ENCODE measurements at places on chromosomes 16 and 17.

- no peak for DNase-seq
Observed at GRCh38 chr17:6856051-6856450, 24.5 kb upstream of the TEKT1 start.

DNA sequence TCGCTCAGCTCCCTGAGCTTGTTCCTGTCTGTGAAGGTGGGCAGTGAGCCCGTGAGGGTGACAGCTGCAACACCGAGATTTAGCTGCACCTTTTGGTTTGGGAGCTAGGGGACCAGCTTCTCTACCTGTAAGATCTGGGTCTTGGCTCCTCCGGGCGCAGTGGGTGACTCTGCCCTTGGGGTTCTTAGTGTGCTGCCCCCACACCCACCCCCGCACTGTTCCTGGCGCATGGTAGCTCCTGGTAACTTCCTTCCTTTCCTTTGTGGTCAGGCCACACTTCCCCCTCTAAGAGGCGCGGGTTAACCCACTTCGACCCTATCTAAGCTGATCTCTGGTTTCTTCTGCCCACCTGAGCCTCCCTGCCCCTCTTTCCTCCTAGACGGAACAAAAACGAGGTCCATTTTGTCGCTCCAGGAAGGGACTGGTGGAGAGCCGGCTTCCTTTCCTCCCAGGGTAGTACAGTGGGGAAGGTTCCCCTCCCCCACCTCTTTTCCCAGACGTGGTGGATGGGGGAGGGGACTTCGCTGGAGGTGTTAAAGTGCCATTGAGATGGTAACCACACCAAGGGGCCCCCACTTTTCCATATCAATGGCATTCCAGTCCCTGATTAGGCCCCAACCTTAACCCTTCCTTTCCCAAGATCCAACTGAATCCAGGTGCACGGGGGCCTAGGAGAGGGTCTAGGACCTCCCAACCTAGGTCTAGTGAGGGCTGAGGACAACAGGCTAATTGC, 4.6 kb upstream of the CLDN9 start:
- DNase-seq, result no peak

DNA sequence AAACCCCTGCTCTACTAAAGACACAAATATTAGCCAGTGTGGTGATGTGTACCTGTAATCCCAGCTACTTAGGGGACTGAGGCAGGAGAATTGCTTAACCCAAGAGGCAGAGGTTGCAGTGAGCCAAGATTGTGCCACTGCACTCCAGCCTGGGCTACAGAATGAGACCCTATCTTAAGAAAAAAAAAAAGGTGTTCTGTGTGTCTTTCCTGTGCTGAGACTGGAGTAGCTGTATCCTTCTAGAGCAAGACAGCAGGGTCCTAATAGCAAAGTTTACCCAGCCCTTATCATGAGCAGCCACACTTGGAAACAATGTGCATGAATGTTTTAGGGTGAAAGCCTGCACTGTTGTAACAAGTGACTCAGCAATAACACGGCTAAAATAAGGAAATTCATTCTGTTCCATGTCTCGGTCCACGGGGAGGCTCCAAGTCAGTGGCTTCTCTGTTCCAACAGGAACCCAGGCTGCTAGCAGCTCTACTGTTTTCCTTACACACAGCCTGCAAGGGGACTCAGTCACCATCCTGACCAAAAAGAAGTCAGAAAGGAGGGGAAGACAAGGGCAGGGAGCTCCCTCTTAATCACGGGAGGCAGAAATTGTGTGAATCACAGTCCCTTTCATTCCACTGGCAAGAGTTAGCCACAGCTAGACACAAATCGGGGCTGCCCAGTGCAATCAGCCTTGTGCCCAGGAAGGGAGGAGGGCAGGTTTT, 7.1 kb upstream of the SLC5A11 start:
- no peak for DNase-seq

GRCh38 chr17:81386646-81387099, 8.6 kb upstream of the BAHCC1 start:
- no peak for DNase-seq

DNA sequence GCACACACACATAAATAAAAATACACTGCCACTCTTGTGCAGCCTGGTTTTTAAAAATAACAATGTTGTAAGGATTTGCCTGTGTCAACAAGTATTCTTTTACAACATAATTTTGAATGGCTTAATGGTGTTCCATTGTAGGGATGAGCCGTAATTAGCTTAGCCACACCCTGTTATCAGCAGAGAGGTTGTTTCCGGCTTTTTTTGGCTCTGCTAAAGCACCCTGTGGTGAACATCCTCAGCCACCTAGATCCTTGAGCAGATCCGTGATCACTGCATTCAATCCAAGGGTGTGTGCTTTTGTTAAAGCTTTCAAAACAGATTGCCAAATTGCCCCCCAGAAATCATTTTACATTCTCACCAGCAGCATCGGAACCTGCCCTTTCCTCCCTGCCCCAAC, 7.0 kb downstream of the KATNB1 start:
- no peak for DNase-seq

GRCh38 chr17:58376472-58377000, 24.5 kb upstream of the SUPT4H1 start:
- DNase-seq, result no peak

GRCh38 chr17:8275421-8276290, 12.8 kb upstream of the RANGRF start:
- no peak for DNase-seq

GRCh38 chr17:32970281-32970680, 21.4 kb upstream of the SPACA3 start:
- no peak for DNase-seq

DNA sequence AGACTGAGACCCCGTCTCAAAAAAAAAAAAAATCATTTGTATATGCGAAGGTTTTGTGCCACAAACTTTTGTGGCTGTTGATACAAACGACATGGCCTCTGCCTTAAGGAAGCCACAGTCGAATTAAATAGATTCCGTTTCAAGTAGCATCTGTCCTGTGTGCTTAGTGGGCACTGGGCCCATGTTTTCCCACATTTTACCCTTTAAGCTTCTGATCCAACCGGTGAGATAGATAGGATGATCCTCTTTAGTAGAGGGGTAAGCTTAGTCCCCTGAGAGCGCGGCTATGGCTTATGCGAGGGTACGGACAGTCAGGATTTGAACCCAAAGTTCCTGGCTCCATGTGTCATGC, 776 bp upstream of the TMEM219 start:
- no peak for DNase-seq

- no peak for DNase-seq
Observed at GRCh38 chr17:44402564-44403172, 13.2 kb upstream of the ITGA2B start.

DNA sequence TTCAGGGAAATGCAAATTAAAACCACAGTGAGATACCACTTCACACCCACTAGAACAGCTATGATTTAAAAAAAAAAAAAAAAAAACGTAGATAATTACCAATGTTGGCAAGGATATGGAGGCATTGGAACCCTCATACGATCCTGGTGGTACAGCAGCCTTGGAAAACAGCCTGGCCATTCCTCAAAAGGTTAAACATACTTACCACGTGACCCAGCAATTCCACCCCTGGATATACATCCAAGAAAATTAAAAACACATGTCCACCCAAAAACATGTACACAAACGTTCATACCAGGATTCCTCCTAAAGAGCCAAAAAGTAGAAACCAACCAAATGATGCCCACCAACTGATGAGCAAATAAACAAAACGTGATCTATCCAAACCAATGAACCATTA, 68.1 kb downstream of the GAS7 start:
- no peak for DNase-seq

GRCh38 chr17:65749479-65749878, 188.0 kb upstream of the AXIN2 start:
- DNase-seq, result no peak

DNA sequence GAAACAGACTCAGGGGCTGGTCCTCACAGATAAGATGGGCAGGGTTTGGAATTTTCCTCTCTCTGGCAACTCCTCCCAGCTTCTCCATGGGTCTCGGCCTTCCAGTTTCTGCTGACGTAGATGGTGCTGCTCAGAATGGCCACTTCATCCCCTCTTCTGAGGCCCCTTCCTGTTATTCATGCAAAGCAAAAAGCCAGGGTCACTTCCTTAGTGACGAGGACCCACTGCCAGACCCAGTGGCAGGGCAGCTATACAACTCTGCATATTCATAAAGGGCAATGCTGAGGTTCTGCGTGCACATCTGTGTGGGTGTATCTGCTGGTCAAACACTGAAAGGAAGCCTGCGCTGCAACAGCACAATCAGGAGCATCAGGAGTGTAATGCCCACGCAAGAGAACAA, 108.8 kb downstream of the WSCD1 start:
- DNase-seq, result no peak

DNA sequence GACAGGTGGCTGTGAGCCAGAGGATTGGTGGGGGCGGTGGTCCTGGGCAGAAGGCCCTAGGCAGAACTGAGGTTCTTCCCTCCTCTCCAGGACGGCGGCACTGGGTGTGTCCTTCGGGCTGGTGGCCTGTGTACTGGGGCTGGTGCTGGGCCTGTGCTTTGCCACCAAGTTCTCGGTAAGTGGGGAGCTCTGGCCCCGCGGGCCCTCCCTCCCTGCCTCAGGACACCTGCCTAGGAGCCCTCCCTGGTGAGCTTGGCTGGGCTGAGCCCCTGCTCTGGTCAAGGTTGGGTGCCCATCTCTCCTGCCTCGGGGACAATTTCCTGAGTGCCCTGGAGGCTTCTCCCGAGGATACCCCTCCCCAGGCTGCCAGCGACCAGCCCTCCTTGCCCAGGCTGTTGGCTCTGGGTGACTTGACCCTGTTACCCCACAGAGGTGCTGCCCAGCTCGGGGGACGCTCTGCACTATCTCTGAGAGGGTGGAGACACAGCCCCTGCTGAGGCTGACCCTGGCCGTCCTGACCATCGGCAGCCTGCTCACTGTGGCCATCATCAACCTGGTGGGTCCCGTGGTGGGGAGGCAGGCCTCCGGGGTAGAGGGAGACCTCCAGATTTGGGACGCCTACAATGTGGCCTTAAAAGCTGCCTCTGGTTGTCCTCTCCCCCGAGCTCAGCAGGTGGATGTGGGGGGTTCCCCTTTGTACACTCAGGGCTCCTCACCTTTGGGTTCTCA, 42.0 kb downstream of the ADCY7 start:
- peak; percentile 67 for DNase-seq

DNA sequence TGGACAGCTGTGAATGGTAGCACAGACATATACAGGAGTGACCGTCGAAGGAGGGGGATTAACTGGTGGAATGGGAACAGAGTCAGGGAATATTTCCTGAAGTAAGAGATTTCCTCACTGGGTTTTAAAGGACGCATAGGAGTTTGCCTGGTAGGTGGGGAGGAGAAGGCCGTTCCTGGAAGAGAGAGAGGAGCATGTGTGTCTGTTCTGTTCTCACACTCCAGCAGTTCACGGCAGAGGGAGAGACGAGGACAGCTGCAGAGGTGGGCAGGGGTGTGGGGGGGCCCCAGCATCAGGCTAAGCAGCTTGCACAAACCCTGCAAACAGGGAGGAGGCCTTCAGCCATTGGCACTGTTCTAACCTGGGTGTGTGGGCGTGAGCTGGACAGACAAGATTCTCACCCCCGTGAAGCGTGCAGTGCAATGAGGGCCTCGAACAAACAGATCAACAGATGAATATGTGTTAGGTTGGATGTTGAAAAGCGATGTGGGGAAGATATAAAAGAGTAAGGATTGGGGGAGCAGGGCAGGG, 85.3 kb upstream of the GSE1 start:
- no peak for DNase-seq

GRCh38 chr17:76384987-76385891, 830 bp downstream of the SPHK1 start:
- peak; percentile 92 for DNase-seq

GRCh38 chr17:45307290-45308015, 9.4 kb downstream of the MAP3K14 start:
- no peak for DNase-seq

DNA sequence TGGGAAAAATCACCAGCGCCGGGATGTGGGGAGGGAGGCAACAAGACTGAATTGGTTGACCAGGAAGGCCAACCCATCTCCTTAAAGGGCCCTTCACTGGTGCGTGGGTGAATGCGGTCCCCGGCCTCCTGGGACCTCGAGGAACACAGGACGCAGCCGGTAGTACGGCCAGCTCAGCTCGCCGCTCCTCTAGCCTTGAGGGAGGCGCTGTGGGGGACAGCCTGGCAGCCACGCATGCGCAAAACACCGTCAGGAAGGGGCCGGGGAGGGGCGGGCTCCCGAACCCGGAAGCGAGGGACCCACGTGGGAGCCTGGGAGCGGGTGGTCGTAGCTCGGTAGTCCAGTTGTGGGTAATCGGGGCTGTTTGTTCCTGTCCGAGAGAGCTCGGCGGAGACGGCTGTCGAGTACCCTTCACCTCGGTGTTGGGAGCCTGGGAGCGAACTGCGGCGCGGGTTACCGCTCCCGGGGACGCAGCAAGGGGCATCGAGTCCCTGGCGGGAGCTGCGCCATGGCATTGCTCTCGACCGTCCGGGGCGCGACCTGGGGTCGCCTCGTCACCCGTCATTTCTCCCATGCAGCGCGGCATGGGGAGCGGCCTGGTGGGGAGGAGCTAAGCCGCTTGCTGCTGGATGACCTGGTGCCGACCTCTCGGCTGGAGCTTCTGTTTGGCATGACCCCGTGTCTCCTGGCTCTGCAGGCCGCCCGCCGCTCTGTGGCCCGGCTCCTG, at the start of gene MRM1:
TSS of gene MRM1 (plus strand) at position 281 of the 727 bp plus-strand sequence. CDS start at position 509, 228 bp downstream.
- DNase-seq, result peak; percentile 97

DNA sequence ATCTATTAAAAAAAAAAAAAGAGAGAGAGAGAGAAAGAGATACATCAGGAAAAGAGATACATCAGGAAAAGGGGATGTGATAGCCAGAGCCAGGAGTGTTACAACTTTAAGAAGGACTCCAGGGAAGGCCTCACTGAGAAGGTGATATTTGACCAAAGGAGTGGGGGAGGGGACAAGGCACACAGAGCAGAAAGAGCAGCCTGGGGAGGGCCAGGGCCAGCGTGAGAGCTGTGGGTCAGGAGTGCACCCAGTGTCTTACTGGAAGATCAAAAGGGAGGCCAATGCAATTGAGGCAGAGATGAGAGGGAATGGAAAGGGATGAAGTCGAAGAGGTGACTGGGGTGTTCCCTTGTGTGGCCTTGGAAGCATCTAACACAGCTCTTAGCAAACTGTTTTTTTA, 7.7 kb downstream of the ASPHD1 start:
- DNase-seq, result no peak

- DNase-seq, result no peak
Observed at GRCh38 chr17:7508145-7508544, 24.0 kb downstream of the POLR2A start.

DNA sequence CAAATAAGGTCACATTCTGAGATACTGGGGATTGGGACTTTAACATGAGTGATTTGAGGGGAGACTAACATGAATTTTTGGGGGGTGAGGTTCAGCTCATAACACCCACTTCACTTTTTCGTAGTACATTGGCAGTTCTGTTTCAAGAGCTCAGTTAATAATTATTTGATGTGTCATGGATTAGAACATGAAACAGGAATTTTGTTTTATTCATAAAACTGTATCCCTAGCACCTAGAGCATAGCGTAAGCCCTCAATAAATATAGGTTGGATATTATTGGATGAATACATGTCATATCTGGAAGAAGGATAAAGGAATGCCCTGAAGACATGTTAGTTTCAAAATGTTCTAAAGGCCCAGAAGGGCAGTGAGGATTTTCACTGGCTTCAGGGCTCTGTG, 119.8 kb downstream of the PRKCA start:
- DNase-seq, result no peak

All from aorta (tissue), 5 donors.